T-helper 2 cell treated with Interferon-gamma antibody and Interleukin-4, amounts not matched to agents 5 μg/mL and 100 μg/mL, for 36 hours (primary cell): ENCODE measurements at places on chromosomes 5 and 9.

DNA sequence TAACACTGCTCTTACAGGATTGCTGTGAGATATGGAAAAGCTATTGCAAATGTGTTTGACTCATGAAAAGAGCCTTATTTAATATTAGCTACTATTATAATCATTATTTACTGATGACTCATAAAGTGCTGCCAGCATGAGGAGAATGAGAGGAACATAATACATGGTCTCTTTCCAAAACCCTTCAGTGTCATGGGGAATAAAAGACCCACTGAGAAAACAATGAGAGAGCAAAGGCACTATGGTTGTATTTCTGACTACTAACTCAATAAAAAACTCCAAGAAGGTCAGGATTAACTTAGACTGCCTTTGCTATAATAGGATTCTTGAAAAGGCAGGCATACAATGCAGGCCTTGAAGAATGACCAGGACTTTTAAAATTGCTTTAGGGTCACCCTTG lies 633.5 kb downstream of the DTWD2 start:
- DNase-seq, result no peak

DNA sequence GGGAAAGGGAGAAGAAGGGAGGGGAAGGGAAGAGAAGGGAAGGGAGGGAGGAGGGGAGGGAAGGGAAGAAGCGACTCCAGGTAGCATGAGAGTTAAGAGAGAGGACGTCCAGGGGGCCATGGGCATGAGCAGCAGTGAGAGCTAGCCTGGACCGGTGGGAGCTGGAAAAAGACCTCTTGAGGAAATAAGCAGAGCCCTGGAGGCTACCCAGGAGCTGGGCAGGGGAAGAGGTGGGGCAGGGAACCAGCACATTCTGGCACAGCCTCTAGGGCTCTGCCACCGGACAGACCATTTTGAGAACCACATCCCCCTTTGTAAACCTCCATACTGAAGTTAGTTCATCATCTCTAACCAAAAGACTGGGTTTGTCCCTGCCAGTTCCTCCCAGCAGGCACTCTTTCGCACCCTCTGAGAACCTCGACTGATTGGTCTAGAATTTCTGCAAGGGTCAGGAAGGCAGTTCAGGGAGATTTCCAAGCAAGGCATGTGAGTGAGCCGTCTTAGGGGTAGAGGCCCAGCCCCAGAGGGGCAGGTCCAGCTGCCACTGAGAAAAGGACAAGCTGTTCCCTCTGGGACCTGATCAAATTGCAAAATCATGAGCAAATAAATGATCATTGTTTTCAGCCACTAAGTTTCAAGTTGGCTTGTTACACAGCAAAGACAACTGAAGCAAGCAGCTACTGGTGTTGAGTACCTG lies 11.6 kb downstream of the NAIF1 start:
- DNase-seq, result no peak

- peak; percentile 32 for DNase-seq
Observed at GRCh38 chr5:16617274-16617968, 624 bp upstream of the RETREG1 start.

- DNase-seq, result no peak
Observed at GRCh38 chr9:78519786-78520185, 222.9 kb downstream of the PSAT1 start.

DNA sequence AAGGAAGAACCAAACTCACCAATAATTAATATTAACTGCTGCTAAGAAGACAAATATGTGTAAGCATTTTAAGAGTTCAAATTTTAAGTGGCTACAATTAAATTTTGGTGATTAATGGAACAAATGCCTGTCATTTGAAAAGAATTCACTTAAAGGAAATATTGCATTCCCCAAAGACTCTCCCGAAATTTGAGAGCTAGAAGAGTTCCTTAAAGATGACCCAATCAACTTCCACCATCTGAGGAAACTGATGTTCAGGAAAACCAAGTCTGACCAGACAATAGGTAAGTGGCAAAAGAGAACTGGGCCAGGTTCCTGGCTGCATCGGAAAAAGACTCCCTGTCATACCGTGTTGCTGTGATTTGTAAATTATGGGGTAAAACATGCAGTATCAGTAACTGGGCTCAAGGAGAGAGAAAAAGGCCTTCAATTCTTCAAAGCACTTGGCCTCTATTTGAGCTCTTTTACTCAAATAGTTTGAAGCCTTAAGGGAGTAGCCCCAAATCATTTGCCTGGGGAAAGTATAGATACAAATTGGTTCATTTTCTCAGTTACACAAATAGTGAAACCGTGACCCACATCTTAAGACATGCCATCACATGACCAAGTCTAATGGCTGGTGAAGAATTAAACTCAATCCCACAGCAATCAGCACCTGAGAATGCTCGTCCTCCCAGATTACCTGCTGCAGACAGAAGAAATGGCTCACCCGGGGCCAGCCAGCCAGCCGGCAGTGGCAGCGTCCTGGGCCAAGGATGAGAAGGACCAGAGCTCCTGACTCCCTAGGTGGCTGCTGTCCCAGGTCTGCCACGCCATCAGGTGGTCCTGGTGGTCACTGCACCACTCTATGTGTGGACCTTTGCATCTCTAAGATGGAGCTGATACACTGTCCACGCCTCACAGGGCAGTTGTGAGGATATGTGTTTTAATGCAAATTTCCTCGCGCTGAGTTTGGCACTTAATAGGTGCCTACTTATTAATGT lies 162.9 kb downstream of the TTLL11 start:
- no peak for DNase-seq

- DNase-seq, result no peak
Observed at GRCh38 chr9:113152699-113153098, 1.9 kb downstream of the SLC31A2 start.

- no peak for DNase-seq
Observed at GRCh38 chr5:52655163-52655562, 132.6 kb upstream of the ITGA1 start.

DNA sequence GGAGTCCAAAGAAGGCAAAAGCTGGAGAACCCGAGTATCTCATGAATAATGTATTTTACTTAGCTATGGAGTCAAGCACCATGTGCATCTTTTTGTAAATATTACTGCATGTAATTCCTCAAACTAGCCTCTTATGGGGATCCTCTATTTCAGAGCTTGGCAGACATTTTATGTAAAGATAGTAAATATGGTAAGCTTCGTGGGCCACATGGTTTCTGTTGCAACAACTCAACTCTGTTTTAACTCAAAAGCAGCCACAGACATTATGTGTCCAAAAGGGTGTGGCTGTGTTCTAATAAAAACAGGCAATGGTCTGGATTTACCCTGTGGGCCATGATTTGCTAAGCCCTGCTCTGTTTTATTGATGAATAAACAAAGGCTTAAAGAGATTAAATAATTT lies 17.3 kb downstream of the DAPK1 start:
- no peak for DNase-seq

GRCh38 chr5:98514215-98514614 lies 259.2 kb upstream of the RGMB start:
- no peak for DNase-seq

- no peak for DNase-seq
Observed at GRCh38 chr9:116149844-116150243, 3.7 kb upstream of the PAPPA start.

GRCh38 chr9:18970393-18970792 lies 62.6 kb downstream of the SAXO1 start:
- no peak for DNase-seq

- no peak for DNase-seq
Observed at GRCh38 chr9:134179595-134179917, 15.2 kb upstream of the RNU6ATAC start.

GRCh38 chr5:55714339-55714738 lies 2.2 kb upstream of the SLC38A9 start:
- DNase-seq, result no peak

GRCh38 chr5:141760193-141760592 lies 78.2 kb upstream of the ARAP3 start:
- DNase-seq, result no peak

DNA sequence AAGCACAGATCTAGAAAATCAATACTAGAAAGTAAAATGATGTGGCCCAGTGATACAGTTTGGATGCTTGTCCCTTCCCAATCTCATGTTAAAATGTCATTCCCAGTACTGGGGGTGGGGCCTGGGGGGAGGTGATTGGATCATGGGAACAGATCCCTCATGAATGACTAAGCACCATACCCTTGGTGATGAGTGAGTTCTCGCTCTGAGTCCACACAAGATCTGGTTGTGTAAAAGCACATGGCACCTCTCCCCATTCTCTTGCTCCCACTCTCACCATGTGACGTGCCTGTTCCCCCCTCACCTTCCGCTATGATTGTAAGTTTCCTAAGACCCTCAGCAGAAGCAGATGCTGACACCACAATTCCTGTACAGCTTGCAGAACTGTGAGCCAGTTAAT lies 234.2 kb upstream of the CDH6 start:
- no peak for DNase-seq

DNA sequence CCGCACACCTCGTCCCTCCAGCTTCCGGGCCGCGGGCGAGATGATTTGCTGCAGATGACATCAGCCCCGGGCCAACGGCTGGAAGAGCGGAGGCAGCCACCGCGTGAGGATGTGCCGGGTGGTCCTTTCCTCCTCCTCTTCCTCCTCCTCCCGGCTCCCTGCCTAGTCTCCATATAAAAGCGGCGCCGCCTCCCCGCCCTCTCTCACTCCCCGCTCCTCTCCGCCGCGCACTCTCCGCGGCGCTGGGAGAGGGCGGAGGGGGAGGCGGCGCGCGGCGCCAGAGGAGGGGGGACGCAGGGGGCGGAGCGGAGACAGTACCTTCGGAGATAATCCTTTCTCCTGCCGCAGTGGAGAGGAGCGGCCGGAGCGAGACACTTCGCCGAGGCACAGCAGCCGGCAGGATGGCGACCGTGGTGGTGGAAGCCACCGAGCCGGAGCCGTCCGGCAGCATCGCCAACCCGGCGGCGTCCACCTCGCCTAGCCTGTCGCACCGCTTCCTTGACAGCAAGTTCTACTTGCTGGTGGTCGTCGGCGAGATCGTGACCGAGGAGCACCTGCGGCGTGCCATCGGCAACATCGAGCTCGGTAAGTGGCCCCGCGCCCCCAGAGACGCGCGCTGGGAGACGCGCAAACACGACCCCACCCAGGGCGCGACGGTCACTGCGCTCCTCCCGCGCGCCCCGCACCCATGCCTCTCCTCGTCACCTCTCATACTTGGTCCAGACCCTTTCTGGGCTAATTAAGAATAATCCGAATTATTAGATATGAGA lies at the start of gene MAP1B:
MAP1B (plus strand) TSS at position 345 of the 770 bp plus-strand sequence; CDS start at position 402, 57 bp downstream.
- DNase-seq, result no peak

- DNase-seq, result no peak
Observed at GRCh38 chr5:169219961-169220360, 81.0 kb downstream of the SLIT3 start.

DNA sequence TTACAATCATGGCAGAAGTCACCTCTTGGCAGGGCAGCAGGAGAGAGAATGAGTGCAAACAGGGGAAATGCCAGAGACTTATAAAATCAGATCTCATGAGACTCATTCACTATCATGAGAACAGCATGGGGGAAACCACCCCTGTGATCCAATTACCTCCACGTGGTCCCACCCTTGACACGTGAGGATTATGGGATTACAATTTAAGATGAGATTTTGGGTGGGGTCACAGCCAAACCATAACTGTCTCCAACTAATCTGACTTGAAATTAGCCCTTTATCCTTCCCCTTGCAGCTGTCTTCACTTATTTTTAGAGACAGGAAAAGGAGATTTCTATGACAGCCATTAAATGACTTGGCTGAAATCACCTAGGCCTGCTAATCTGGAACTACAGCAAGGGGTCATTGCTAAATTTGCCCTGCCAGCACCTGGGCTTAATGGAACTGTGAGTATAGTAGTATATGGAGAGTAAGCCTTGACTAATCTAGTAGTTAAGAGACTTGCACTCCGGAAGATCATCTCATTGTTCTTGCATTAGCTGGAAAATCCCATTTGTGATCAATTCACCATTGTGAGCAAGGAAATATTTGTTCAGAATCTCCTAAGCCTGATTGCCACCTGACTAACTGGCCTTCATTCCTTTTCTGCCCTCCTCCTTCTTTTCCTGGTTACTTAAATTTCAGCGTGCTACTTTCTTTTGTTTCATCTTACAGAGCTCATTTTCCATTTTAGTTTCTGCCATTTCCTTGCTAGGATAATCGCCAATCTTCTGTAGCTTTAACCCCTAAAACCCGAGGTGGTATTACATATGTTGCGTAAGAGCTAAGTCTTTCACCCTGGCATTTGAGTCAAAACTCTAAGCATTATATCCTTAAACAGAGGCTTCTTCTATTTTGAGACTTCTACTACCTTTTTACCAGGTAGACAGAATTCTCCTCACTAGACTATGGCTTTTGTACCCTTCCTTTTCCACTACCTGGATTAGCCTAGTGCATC lies 65.3 kb upstream of the RUSC2 start:
- DNase-seq, result no peak

DNA sequence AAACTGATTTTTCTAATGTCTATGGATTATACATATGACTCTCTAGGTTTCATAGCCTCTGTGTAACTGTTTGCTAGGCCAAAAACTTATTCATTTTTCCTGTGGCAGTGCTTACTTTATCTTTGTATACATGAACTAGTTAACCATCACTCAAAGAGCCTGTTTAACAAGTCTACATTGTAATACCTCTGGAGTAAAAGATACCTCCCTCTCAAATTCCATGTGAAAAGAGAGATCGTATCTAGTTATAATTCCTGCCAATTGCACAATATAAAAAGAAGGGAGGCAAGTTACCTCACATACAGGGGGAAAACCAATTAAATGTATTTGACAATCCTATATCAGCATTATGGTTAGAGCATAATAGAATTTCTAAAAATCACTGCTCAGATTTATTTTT lies 271.9 kb upstream of the ST8SIA4 start:
- DNase-seq, result no peak

DNA sequence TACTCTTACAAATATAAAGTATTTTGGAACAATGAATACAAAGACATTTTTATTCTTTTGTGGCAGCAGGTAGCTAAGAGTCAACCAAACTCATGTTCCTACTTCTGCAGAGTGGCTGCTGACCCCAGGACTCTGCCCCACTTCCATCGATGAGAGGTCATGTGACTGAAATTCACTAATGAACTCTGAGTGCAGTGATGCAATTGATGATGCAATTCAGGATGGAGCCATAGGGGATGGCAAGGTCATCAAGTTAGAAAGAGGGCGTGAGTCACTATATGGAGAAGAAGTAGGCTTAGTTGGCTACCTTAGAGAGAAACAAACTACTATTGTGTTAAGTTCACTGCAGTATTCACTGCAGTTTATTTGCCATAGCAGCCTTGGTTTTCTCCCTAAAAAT lies 340.4 kb downstream of the CTNND2 start:
- DNase-seq, result no peak

- DNase-seq, result no peak
Observed at GRCh38 chr5:123611406-123611709, 99.4 kb downstream of the CSNK1G3 start.
